Cardiac fibroblast (primary cell): ENCODE measurements at places on chromosomes 3 and 15.

GRCh38 chr3:40885430-40885829 is 313.9 kb upstream of the CTNNB1 start:
- DNase-seq, result no peak

DNA sequence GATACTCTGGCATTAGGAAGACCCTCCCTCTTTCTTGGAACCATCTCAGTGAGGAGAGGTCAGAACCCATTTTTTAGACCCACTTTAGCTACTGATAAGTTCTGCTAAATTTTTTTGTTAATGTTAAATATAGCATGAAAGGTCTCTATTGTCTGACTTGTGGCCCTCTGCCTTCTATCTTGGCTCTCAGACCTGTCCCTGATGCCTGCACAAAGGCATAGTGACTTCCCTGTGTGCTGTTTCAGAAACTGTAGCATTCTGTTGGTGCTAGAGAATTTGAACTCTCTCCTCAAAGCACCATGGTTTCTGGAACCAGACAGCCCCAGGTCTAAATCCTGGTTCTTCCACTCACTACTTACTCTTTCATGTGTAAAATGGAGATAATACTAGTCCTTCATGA is 15.4 kb downstream of the MAPKBP1 start:
- no peak for DNase-seq

DNA sequence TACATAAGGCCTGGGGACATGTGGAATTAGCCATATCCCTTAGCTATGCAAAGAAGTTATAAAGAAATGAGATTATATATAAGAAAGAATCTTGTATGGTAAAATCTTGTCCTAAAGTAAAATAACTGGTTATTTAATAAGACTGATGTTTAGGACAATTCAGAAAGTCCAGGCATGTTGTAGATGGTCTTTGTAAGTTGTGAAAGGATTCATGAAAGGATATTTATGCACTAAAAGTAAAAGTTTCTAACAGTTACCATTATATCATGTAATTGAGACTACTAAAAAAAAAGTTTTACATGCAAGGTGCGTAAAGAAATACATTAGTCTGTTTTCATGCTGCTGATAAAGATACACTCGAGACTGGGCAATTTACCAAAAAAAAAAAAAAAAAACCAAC is 146.3 kb downstream of the FMN1 start:
- DNase-seq, result no peak

GRCh38 chr3:66532160-66532587 is 31.4 kb upstream of the LRIG1 start:
- no peak for DNase-seq

DNA sequence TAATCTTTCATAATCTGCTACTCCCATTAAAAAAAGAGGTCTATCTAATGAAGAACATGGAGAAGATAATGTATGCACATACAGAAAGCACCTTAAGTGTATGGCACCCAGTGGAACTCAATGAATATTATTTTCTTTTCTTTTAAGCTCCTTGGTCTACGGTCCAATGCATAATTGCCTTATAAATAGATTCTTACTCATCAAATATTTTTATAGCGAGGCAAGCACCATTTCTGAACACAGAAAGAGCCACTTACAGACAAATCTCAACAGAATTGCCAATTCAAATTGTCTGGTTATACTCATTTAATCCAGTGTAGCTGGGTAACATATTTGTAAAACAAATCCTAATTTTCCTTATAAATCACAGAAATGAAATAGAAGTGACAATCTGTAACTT is 6.3 kb downstream of the PDZRN3 start:
- no peak for DNase-seq

DNA sequence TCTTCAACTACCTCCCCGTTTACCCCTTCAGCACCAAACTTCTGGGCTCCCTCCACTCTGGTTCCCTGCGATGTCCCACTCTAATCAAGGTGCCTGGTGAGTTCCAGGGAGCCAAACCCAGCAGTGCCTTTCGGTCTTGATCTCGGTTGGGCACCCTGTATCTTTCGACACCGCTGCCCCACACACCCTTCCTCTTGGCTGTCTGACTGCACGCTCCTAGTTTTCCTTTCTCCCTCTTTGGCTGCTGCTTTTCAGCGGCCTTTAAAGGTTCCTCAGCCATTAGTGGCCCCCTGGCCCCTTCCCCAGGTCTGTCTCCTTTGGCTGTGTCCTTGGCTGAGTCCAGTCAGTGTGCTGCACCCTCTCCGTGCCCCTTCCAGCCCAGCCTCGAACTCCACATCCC is 784 bp downstream of the TTLL3 start:
- DNase-seq, result no peak

GRCh38 chr3:191296041-191296541 is 33.1 kb upstream of the CCDC50 start:
- no peak for DNase-seq

- no peak for DNase-seq
Observed at GRCh38 chr3:129979905-129980304, 5.4 kb downstream of the TRH start.

DNA sequence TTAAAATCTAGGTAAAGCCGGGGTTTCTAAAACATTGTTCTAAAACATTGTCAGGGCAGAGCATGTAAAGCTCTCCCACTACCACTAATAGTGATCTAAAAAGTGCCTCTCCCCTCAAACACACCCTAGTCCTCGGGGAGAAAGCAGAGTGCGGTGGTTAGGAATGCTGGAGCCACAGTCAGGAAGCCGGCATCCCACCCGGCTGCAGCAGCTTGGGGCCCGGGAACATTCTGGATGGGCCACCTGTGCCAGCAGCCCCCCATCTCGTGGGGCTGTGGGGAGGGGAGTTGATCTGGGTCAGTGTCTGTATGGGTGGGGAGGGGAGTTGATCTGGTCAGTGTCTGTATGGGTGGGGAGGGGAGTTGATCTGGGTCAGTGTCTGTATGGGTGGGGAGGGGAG is 176.9 kb downstream of the APBA2 start:
- no peak for DNase-seq

- DNase-seq, result no peak
Observed at GRCh38 chr3:151426341-151426657, 34.6 kb downstream of the IGSF10 start.

DNA sequence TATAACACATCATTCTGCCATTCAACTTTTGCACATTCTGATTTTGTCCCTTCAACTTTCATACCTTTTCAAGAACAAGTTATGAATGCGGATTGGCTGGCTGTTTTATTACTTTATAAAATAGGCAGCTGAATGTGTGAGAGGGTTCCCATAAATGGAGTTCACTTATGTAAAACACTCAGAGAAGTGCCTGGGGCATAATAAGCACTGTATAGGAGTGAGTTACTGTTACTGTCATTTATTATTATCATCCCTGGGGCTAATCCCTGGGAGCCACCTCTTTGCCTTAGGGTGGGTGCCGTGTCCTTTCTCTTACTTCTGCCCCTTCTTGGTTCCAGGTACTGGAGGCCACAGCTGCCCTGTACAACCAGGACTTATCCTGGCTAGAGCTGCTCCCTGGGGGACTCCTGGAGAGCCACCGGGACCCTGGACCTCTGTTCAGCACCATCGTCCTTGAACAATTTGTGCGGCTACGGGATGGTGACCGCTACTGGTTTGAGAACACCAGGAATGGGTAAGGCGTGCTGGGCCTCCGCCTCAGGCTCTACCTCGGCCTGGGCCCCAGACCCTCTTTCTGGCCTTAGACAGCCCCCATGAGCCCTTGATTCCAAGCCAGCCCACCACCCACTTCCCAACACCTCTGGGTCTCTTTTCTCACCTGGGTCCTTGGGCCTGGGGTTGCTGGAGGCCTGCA is 10.9 kb downstream of the DUOX1 start:
- no peak for DNase-seq

DNA sequence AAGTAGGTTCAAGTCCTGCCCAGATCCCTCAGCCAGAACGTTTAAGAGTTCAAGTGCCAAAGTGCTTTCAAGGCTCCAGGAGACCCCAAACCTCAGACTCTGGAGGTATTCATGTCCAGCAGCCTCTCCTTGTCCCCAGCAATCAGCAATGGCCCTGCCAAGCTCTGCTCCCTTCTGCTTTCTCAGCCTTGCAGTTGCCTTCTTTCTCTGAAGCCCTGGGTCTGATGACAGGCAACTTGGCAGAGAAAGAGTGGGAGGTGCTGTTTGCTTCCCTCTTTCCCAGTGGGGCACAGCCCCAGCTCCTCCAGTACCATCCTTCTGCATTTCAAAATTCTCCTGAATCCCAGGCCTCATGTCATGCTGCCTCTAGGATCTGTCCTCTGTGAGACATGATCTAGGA is 40.2 kb downstream of the ATP2B2 start:
- DNase-seq, result no peak
